ENCODE measurements at places on chromosomes 12 and 14.

DNA sequence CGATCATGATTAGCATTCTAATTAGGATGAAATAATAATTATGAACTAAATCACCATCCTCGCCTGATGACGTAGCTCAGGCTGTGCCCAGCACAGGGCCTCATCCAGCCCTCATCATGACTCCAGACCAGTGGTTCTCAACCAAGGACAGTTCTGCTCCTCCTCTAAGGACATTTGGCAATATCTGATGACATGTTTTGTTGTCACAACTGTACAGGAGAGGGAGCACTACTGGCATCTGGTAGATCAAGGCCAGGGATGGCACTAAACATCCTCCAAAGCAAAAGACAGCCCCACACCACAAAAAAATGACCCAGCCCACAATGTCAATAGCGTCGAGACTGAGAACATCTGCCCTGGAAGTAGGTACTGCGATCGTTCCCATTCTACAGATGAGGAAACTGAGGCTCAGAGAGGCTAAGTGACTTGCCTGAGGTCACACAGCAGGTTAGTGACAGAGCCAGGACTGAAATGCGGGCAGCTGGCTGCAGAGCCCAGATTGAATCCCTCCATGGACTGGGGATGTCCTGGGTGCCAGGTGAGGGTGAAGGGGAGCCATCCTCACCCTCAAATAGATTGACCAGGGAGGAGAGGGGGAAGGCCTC, 15.5 kb downstream of the TRPV4 start:
- no peak for DNase-seq

GRCh38 chr12:2117541-2117940, 64.8 kb downstream of the CACNA1C start:
- no peak for DNase-seq

DNA sequence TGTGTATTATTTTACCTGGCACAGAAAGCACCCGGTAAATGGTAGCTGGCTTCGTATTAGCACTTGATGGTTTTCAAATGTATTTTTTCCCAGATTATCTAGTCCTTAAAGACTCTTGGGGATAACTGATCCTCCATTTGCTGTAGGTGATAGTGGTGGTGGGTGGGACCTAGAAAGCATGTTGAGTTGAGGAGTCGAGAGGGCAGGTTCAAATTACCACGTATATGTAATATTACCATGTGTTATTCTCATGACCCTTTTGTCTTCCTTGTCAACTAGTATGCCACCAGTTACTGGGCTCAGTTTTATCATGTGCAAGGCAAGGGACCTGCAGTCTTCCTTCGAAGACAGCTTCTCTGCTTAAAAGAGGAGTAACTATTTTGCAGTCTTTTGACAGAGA, 1.8 kb downstream of the GLRX5 start:
- no peak for DNase-seq

GRCh38 chr12:104223712-104224111, 8.1 kb downstream of the TXNRD1 start:
- DNase-seq: no peak

DNA sequence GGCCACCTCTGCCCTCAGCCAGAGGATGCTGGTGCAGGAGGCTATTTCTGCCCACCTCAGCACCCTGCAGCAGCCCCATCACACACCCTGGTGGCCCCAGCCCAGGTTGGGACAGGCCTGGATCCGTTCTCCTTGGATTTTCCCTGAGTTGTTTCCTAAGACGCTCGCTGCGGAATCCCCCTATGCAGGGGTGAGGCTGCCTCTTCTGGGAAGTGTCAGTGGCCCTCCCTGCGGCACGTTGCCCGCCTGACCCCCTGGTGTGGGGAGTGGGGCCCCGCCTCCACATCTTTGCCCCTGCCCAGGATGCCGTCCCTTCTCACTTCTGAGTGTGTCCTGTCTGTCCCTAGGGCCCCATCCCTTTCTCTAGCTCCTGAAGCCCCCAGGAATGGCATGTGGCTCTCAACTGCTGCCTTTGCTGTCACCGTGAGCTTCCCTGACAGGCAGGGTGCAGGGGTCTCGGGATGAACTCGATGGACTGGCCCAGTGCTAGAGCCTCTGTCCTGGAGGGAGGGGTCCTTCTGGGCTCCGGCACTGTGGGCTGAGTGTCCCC, 594 bp upstream of the EXOC3L4 start:
- DNase-seq: no peak

- DNase-seq: no peak
Measured at GRCh38 chr14:78968265-78968664, 798.1 kb downstream of the NRXN3 start.

- no peak for DNase-seq
Measured at GRCh38 chr14:22096514-22096895, 422.9 kb upstream of the OR4E1 start.

DNA sequence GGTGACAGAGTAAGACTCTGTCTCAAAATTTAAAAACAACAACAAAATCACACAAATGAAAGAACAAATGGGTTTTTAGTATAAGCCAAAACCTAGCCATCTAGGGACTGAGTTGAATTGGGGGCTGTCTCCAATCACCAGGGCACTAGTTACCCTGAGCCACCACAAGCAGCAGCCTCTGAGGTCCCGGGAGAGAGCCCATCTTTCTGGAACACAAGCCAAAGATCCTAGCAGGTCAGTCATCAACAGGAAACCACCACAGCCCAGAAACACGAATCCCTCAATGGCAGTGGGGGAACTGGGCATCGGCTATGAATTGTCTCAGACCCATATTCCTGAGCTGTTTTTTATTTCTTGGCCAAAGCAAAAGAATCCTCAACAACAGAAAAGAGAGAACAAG, 75.3 kb downstream of the KDM2B start:
- DNase-seq: no peak

Measured in iPS DF 6.9 (cell line).